Omental fat pad (tissue), 4 donors: ENCODE measurements at places on chromosomes 2 and 18.

DNA sequence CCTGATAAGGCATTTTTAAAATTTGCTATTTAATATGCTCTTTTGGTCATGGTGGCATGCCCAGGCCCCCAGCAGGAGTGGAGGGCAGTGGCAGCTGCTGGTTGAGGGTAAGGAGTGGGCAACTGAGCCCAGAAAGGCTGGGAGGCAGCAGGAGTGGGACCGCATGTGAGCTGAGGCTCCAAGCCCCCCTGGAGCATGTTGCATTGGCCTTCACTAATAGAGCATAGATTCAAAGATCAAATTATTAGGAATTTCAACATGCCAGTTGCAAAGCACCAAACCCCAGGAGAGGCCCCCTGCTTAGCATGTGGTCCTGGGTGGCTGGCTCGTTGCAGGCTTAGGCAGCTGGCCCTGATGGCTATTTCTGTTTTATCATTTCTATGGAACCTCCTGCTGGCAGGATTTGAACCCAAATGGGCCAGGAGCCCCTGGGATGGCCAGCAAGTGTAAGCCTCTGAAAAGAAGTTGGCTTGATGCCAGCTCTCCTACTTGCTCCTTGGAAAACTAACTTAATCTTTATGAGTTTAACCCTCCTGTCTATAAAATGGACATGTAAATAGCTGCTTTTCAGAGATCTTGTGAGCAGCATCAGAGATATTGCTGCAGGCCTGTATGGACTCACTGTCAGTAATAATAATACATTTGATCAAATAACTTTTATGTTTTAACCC lies 42.1 kb upstream of the TMEM131 start:
- DNase-seq: no peak

GRCh38 chr2:17322461-17322860 lies 195.8 kb downstream of the RAD51AP2 start:
- DNase-seq: no peak

GRCh38 chr2:102010902-102011301 lies 19.1 kb downstream of the IL1R2 start:
- DNase-seq: no peak

DNA sequence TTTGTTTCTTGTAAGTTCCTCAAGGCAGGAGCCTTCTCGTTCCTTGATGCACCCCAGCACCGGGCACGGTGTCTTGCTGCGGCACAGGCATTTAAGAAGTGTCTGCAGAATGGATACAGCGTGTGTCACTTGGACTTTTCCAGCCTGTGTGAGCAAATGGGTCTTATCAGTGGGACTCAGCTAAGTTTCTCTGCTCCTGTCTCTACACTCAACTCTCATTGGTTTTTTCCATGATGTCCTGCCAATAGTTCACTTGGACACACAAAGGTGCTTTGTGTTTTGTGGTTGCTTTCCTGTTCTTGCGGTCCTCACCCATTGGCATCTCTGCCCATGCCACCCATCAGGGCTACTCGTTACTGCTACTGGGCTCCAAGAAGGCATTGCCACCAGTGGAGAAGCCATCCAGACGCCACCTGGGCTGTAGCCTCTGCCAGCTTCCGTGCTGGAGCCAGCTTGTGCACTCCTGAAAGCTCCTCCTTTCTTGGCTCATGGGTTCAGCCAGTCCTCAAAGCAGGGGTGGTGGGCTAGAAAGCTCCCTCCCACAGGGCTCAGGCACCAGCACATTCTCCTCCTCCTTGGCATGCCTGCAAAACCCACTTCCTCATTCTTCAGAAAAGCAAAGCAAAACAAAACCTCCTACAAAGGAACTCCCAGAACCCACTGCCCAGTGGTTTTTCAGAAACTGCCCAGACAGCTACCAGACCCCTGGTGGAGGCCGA lies 41.4 kb downstream of the IL1R2 start:
- no peak for DNase-seq

DNA sequence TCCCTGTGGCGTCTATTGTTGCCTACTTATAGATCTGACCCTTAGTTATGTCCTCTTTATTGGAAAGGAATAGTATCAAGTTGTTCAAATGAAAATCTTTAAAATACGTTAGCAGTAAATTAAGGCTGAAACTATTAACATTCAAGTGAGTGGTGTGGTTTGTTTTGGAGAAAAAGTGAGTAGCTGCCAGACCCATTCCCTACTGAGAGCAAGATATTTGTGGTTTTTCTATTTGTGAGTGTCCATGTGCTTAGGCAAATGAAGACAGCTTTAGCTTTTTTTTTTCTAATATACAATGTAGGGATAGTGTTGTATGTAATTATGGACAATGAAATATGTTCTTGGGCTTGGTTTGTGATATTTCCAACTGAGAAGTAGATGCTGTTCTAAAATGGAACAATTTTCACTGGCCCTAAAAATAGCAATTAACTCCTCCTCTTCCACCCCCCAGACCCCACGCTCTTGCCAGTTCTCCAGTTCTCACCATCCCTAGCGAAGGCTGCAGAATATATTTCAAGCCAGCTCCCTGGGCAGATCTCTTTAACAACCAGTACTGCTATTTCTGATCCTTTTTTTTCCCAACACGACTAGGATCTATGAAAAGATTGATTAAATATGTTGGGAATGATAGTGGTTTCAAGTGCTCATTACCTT lies 83.1 kb downstream of the CCDC85A start:
- DNase-seq: no peak

GRCh38 chr2:31319406-31320175 lies 85.6 kb downstream of the EHD3 start:
- DNase-seq: no peak

- DNase-seq: no peak
Observed at GRCh38 chr2:100960688-100961087, 41.4 kb upstream of the RPL31 start.

- no peak for DNase-seq
Observed at GRCh38 chr2:170145191-170145590, 32.8 kb upstream of the MYO3B start.

DNA sequence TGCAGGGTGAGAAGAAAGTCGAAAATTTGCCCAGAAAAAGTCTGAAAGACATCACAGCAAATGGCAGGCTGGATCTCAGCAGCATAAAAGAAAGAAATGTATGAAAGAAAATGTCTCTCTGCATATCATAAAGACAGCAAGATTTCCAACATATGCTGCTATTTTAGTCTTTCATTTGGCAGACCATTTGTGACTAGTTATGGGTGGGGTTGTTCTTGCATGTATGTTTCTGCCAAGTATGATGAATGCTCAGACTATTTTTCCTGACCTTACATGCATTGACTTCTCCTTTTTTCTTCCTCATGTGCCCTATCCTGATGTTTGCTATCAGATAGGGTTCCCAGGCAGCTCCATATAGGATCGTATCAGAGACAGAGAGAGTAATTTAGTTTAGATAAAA lies 58.5 kb upstream of the PARD3B start:
- no peak for DNase-seq

GRCh38 chr18:2223449-2223848 lies 347.9 kb downstream of the METTL4 start:
- DNase-seq: no peak

GRCh38 chr2:189076120-189076519 lies 101.9 kb downstream of the COL3A1 start:
- no peak for DNase-seq

GRCh38 chr18:25544546-25545287 lies 192.8 kb upstream of the ZNF521 start:
- DNase-seq: no peak
